HCT116 (cell line): ENCODE measurements at places on chromosomes 1 and 21. TPM values are rescaled to one million over a fixed set of nuclear protein-coding genes. Genes with fewer than 3 reads are reported as not detected.

DNA sequence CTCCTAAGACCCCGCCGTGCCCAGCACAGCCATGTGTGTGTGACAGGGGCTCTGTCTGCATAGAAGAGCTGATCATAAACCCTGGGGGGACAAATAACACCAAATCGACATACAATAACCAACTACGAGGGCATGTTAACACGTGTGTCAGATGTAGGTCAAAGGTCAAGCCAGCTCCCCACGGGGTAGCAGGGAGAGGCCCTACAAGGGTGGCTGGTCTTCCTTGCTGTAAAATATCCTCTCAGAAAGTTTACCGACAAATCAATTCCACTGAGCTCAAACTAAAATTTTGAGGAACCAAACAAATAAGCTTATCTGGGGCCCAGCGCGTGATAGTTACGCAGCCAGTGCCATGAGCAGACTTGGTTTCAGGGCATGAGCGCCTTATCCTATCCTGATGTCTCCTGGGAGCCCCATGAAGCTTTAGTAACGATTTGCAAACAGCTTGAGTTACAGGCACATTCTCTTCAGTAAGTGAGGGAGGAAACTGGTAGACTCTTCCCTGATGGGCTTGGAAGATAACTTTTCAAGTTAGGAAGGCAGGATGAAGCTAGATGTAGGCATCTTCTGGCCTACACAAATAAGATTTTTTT lies 2.7 kb upstream of the TMPRSS3 start:
- no peak for DNase-seq

Gene RNU1-4
- 1,685 TPM for total RNA-seq

- DNase-seq = no peak
These were observed 30.8 kb downstream of the PLEKHO1 start for GRCh38 chr1:150180474-150180873.

GRCh38 chr1:101064697-101065096 lies 39.1 kb upstream of the DPH5 start:
- no peak for DNase-seq

- no peak for DNase-seq
These were observed 21.4 kb upstream of the NADK start for GRCh38 chr1:1799716-1800115.

GRCh38 chr1:82848043-82848442 lies 1047.3 kb downstream of the ADGRL2 start:
- DNase-seq = no peak

DNA sequence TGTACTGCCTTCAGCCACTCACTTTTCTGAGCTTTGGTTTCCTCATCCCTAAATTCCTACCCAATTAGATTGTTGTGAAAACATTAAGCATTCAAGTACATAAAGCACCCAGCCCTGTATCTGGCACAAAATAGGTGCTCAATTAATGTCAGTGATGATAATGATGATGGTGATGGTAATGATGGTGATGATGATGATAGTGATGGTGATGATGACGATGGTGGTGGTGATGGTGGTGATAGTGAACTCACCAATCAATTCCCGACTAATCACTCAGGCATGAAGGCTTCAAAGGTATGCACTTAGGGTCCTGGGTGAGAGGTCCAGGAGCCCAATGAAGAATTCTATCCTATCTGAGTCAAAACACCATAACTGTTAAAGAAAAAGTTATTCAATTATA lies 383.5 kb downstream of the MATN1 start:
- DNase-seq = no peak

Gene GJC2
- total RNA-seq = 0.76 TPM

Gene CD101
- 1.2 TPM for total RNA-seq

Gene EXTL2
- 21.1 TPM for total RNA-seq

DNA sequence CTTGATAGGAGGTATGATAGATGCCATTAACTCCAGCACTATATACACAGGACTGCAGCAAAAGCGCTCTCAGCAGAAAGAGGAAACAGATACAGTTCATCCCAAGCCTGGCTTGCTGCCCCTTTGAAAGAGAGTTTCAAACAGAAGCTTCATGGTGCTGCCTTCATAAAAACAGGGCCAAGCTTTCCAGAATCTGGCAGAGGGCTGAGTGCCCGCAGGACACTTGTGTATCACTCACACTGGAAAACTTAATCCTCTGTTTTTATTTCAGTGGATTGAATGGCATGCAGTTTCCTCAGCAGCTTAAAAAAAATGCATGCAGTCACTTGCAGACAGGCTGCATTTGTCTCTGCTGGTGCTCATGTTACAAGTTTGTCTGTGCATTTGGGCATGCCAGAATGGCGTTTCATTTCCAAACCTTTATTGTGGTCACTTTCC lies 40.4 kb downstream of the KCNJ15 start:
- DNase-seq = no peak

GRCh38 chr21:17451364-17451891 lies 61.4 kb upstream of the CXADR start:
- no peak for DNase-seq

Gene GCSAML
- total RNA-seq = not detected
